ENCODE measurements at places on chromosomes 3 and 15.

- DNase-seq, result no peak
These were observed 8.9 kb upstream of the GABRB3 start for GRCh38 chr15:26781816-26782215.

DNA sequence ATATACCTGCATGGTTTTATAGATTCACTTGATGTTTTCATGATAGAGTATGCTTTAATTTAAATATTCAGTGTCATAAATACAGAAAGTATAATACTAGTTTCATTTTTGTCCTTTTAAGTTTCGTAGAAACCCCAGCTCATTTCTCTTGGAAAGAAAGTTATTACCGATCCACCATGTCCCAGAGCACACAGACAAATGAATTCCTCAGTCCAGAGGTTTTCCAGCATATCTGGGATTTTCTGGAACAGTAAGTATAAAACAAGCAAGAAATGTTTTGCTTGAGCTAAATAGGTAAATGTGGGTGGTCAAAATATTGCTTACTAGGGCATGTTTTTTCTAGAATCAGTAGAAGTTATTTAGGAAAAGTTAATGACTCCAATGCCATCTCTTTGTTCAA, 106.4 kb downstream of the TP63 start:
- DNase-seq, result no peak

GRCh38 chr15:70291305-70292075, 193.8 kb upstream of the TLE3 start:
- DNase-seq, result no peak

GRCh38 chr15:91862891-91863504, 9.5 kb downstream of the SLCO3A1 start:
- DNase-seq, result no peak

GRCh38 chr15:68897016-68897415, 33.3 kb upstream of the SPESP1 start:
- DNase-seq, result no peak

DNA sequence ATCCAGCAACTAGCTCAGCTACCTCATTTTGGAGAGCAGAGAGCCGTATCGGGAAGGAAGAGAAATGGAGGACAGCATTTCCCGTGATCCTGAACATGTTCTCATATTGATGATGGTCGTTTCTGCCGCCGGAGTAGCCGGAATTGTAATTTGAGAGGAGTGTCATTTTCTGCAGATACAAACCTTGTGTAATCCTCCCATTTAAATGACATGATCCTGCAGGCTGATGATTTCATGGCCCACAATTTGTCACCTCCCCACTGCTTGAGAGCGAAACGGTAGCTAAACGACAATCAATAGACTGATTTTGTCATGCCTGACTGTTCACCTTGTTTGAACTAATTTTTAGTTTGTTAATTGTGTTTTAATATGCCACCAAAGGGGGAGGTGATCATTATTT, 126.5 kb upstream of the CNTN6 start:
- no peak for DNase-seq
